ENCODE measurements at places on chromosomes 2 and 18. TPM values are rescaled to one million over a fixed set of nuclear protein-coding genes. Genes with fewer than 3 reads are reported as not detected.

UGT1A1 gene
- not detected for total RNA-seq

C2orf78 gene
- total RNA-seq: not detected

TXNDC2 gene
- 0.87 TPM for total RNA-seq

CAPN14 gene
- total RNA-seq: not detected

SERPINB7 gene
- total RNA-seq: 71.9 TPM

CYB5A gene
- total RNA-seq: 130 TPM

CREG2 gene
- total RNA-seq: 40.0 TPM

STPG4 gene
- total RNA-seq: not detected

GREB1L gene
- total RNA-seq: 6.3 TPM

ALPG gene
- total RNA-seq: 0.18 TPM

TMEM17 gene
- 2.9 TPM for total RNA-seq

Measured in PC-3 (cell line).